ENCODE measurements at places on chromosomes 4 and X. TPM values are rescaled to one million over a fixed set of nuclear protein-coding genes. Genes with fewer than 3 reads are reported as not detected.

Gene TDO2
- not detected for total RNA-seq

Gene ADAMTS3
- total RNA-seq = not detected

Gene MTMR8
- total RNA-seq = 4.9 TPM

Gene SPATA18
- 0.35 TPM for total RNA-seq

Gene PTTG2
- total RNA-seq = 1.7 TPM

Gene KLB
- not detected for total RNA-seq

Gene SYTL4
- total RNA-seq = not detected

Gene GUCY1B1
- 0.29 TPM for total RNA-seq

Gene COL4A5
- total RNA-seq = not detected

Gene TEX13C
- not detected for total RNA-seq

Gene BMPR1B
- total RNA-seq = not detected

Gene ALAS2
- total RNA-seq = not detected

Gene CCSER1
- total RNA-seq = not detected

Gene TLR3
- total RNA-seq = 0.97 TPM

Gene CABS1
- not detected for total RNA-seq

Gene CHRNA9
- total RNA-seq = not detected

Gene SPANXN3
- total RNA-seq = not detected

Gene GPR34
- total RNA-seq = 0.17 TPM

Gene PRKX
- 62.7 TPM for total RNA-seq

Gene GAB1
- 0.75 TPM for total RNA-seq

Gene LAS1L
- total RNA-seq = 43.7 TPM

Gene STOX2
- total RNA-seq = not detected

Gene ASB9
- total RNA-seq = 0.67 TPM

Data from activated CD4-positive, alpha-beta T cell treated with anti-CD3 and anti-CD28 coated beads, Interleukin-2, amount 10 ng/mL, durations not matched to agents 7 days and 5 days (primary cell).